ENCODE measurements at places on chromosomes 1 and 21.

GRCh38 chr1:15848143-15848928 is 829 bp downstream of the SPEN start:
- DNase-seq, result no peak

- no peak for DNase-seq
Observed at GRCh38 chr1:27071049-27071416, 58.4 kb upstream of the TENT5B start.

DNA sequence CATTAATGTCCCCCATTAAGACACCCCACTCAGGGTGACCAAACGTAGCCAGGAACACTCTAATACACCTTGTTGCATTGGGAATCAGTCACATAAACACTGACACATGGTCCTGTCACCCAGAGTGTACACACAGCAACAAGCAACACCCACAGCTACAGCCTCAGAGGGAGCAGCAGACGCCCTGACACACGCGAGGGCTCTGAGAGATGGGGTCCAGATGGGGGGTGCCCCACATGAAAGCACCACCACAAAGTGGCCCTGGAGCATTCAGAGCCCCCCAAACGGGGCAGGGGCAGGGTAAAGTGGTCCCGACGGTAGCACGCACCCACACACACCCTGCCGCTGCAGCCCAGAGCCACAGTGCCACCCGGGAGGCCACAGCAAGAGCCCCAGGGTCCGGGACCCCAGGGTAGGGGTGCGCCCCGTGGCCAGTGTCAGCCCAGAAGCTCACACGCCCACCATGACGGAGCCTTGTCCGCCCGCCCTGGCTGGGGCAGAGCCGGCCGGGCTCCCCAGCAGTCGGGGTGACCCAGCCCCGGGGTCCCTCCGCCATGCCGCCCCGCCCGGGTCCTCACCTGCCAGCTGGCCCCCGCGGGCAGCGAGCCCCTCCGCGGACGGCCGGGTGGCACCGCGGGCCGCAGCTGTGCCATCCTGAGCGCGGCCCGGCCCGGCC is 47.3 kb downstream of the RAP1GAP start:
- DNase-seq, result no peak

DNA sequence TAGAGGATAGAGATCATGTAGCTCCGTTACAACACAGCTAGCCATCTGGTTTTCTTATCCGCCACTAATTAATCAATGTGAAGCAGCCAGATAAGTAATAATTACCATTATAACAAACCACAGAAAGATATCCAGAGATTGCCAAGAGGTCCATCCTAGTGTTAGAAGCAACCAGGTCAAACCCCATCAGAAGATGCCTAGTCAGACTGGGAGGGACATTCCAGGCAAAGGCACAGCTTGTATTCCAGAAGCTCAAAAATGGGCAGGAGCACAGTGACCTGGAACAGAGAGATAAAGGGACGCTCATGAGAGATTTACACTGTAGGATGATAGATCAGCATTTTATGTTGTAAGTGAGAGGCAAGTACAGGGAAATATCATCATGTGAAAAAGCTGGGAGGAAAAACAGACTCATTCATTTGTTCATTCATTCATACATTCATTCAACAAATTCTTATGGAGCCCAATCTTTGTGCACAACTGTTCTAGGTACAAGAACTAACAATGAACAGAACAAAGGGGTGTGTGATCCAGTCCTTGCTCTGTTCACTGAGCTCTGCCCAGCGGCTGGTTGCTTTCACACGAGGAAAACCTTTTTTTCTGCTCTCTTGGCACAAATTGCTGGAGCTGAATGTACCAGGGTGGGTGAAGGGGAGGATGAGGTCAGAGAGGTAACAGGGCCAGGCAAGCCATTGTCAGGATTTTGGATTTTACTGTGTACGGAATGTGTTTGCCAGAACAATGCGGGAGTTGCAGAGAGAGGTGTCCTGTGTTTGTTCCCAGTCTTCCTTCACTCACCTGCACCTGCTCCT is 240.8 kb upstream of the FGGY start:
- DNase-seq, result no peak

- DNase-seq, result no peak
Observed at GRCh38 chr1:175307160-175307559, 114.6 kb upstream of the KIAA0040 start.

Measured in esophagus muscularis mucosa (tissue), 4 donors.